ENCODE measurements at places on chromosomes 1 and 21. TPM values are rescaled to one million over a fixed set of nuclear protein-coding genes. Genes with fewer than 3 reads are reported as not detected.

DNA sequence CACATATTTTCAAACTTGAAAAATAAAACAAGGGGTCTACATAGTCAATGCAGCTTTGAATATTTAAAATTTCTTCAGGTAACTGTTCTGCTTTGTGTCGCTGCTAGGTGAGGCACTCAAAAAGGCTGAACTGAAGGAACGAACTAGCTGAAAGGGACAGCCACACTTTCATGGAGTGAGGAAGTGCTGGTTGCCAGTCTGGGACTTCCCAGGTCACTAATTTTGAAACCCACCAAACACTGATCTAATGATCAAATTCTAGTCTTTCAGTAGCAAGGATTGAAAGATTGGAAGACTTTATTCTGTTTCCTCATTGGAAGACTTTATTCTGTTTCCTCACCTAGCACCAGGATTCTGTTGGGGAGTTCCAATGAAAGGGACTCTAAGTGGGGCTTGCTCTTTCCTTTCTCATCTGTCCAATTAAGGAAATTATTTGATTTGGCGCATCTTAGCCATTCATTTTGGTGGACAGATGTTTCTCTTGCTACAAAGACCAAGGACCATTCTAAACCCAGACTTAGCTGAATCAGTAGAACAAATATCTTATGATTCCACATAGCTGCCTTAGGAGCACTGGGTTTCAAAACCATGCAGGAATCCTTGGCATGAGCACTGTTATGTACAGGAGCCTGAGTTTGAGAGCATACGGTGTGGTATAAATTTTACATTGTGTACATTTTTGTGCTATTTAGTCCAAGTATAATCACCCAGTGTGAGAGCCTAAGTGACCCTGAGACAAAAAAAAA, 10.9 kb upstream of the ARID1A start:
- DNase-seq: no peak

The C1QB gene
- not detected for total RNA-seq

GRCh38 chr1:112995890-112996289, 39.9 kb upstream of the SLC16A1 start:
- DNase-seq: no peak

The UMODL1 gene
- not detected for total RNA-seq

The HP1BP3 gene
- 235 TPM for total RNA-seq

DNA sequence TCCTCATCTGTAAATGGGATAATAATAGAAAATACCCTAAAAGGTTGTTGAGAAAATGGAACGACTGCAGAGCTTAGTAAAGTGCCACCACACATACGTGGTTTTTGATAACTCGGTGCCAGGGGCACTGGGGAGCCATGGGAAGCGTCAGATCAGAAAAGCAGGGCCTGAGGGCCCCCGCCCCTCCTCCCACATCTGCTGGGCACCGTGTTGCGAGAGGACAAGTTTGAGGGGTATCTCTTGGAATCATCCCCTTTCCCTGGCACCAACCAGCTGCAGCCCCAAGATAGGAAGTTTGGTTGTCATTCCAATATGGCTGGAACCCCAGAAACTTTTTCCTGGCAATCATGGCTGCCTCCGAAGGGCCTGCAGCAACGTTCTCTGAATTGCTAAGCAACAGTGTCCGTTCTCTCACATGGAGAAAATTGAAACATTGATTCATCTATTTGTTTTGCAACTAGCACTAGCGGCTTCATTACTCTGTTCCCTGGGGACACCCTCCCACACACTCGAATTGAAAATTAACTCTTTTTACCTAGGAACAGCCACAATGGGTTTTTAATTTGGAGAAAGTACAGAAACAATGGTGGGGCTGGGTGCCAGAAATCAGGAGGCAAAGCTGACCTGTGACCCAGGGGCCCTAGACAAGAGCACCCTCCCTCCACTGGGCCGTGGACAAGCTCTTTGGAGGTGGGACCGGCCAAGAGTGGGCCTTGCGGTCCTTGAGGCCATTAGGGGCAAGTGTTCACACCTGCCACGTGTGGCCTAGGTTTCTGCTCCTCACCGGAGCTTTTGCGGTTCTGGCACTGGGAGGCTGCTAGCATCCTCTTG, 190.0 kb upstream of the VAMP3 start:
- DNase-seq: no peak

DNA sequence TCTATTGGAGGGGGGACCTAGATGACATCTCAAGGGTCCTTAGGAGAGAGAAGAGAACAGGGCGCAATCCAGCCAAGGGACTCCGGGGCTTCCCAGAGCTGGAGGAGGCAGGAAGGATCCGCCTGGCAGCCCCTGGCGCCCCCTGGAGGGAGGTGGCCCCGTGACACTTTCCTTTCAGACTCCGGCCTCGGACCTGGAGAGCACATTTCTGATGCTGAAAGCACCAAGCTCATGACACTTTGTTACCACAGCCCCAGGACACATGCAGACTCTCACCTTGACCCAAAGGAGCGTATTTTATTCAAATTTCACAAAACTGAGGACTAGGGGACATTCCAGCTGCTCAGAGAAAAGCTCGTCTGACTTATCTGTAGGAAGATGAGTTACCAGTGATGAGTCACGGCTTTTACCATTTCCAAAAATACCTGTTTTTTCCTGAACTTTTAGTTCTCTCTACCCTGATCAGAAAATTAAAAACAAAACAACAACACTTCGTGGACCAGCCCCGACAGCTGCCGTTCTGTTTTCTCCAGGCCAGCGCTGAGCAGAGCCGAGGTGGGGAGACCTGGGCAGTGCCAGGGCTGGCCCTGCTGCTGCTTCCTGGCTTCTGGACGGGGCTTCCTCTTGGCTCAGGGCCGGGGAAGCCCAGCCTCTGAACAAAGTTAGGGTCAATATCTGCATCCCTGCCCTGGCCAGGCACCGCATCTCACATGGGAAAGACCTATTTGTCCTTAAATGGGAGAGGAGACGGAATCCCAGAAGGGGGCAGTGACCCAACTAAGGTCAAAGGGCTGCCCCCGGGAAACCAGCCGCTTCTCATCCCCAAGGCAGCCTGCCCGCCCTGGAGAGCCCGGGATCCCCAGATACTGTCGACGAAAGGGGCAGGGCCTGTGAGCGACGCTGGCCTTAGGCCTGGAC, 21.6 kb upstream of the POFUT2 start:
- no peak for DNase-seq

The SERINC2 gene
- 1.3 TPM for total RNA-seq

DNA sequence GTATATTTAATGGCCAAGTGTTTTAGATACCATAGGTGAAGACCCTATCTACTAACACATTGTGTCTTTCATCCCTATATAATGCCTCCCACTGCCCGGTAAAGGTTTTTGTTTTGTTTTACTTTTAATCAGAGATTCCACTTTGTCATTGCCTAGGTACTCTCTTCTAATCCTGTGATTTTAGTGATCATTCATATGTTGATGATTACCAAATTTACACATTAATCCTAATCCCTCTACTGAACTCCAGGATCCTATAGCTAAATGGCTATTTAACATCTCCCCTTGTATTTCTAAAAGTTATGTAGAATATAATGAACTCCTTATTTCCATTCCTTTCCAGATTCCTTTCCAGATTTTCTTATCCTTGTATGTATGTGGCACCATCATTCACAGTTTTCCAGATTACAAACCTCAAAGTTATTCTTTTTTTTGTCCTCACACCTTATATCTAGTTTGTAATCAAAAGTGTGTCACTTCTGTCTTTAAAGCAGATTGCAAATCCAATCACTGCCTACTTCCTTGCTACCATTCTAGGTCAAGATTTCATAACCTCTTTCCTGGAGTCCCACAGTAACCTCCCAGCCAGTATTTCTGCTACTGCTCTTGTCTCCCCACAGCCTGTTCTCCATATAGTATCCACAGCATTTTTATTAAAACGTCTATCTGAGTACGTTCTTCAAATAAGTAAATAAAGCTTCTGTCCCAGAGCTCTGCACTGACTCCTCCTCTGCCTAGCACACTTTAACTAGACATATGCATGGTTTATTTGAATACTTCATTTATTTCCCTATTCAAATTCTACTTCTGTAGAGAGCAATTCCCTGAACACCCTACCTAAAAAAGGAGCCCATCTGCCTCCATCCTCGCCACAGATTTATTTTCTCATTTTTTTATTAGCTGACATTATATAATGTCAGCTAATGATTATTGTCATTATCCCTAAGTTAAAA, 157.8 kb downstream of the KCNT2 start:
- DNase-seq: no peak

The TUT4 gene
- total RNA-seq: 18.4 TPM

DNA sequence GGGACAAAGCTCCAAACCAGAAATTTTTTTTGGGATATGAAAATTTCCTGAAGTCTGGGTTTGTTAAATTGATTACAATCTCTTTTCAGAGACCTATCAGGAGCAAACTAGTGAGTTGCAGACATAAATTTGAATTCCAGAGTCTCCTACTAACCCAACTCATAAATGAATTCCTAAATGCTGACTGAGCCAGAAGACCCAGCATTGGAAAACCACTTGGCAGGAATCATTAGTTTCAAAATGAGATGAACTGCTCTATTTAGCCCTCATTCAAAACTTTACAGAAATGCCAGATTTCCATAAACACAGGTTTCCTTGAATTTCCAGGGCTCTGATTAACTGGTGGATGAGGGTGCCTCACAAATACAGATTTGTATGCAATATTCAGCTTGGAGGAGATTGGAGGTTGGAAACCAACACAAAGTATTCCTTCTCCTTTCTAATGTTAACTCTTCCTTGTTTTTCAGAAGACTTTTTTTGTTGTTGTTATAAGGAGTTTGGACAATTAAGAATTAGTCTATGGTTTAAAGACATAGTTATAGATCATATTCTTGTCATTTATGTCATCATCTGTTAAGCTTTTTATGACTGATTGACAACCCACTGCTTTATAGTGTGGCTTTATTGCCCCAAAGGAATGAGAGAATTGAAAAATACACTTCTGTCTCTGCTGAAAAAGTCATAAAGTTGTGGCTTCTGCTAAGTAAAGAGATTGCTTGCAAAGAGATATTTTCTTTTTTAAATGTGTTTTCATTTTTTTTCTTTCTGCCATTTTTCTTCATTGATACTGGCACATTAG, 222.8 kb downstream of the HLX start:
- no peak for DNase-seq

GRCh38 chr1:167950569-167950968, 13.7 kb upstream of the MPC2 start:
- no peak for DNase-seq

The CFHR5 gene
- not detected for total RNA-seq

The ETV3L gene
- not detected for total RNA-seq

- DNase-seq: no peak
Observed at GRCh38 chr1:214856843-214857242, 225.7 kb upstream of the KCNK2 start.

GRCh38 chr21:41874611-41875010, 4.5 kb downstream of the PRDM15 start:
- no peak for DNase-seq

GRCh38 chr1:183891158-183891856, 86.4 kb downstream of the RGL1 start:
- DNase-seq: no peak

The OR2M5 gene
- total RNA-seq: not detected

The SLC16A4 gene
- total RNA-seq: 15.3 TPM

DNA sequence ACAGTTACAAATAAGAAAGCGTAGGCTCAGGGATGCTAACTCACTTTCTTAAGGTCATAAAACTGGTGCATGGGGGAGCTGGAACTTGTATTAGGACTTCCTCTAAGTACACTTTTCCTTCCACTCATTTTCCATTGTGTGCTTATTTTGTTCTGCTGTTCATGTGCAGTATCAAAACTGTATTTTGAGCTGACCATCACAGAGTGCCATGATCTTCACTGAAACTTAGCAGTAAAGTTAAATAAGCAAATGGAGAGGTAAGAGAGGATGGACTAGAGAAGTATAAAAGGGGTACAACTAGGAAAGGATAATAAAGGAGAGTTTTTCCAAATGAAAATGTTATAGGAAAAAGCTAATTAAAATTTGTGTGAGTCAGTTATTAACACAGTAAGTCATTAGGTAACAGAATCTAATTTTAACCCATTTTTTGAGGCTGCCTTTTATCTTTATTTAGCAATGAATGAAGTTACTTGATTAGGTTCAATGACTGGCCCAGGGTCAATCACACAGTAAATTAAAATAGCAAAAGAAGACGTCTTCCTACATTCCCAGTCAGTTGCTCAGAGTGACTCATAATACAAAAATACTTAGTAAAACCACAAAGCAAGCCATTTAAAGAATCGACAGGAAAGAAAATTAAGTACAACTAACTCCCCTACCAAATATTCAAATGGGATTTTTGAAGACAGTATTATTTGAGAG, 165.8 kb upstream of the C1orf105 start:
- DNase-seq: peak; percentile 32

- no peak for DNase-seq
Observed at GRCh38 chr1:168178227-168178637, 530 bp upstream of the TIPRL start.

DNA sequence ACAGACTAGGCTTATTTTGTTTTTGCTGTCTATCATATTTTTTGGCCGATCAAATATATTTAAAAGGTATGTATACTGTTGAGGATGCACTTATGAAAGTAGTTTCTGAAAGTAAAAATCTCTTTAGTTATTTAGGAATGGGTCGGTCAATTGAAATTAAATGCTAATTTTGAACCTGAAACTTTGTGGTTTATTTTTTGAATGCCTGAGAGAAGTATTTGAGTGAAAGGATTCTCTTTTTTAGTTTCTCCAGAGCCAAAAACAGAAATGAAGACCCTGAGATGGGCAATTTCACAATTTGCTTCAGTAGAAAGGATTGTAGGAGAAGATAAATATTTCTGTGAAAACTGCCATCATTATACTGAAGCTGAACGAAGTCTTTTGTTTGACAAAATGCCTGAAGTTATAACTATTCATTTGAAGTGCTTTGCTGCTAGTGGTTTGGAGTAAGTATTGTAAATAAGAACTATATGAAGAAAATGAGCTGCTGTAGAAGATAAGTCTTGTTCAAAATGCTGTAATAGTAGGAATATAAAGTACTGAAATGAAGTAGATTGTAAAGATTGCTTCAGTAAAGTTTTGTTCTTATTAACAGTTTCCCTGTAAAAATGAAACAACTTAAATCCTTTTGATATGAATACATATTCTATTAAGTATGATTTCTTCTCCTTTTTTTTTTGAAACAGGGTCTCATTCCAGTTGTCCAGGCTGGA, 11.5 kb downstream of the USP1 start:
- DNase-seq: no peak

The TUFT1 gene
- 6.1 TPM for total RNA-seq

All from pulmonary artery endothelial cell (primary cell).